Left cardiac atrium (tissue), 4 donors: ENCODE measurements at places on chromosomes 3 and 15.

GRCh38 chr3:196323016-196323415 is 5.0 kb upstream of the DYNLT2B start:
- no peak for DNase-seq

- no peak for DNase-seq
Observed at GRCh38 chr3:88005066-88005465, 53.7 kb downstream of the CGGBP1 start.

- peak; percentile 10 for DNase-seq
Observed at GRCh38 chr3:127426444-127427153, 138.8 kb upstream of the PRR20G start.

DNA sequence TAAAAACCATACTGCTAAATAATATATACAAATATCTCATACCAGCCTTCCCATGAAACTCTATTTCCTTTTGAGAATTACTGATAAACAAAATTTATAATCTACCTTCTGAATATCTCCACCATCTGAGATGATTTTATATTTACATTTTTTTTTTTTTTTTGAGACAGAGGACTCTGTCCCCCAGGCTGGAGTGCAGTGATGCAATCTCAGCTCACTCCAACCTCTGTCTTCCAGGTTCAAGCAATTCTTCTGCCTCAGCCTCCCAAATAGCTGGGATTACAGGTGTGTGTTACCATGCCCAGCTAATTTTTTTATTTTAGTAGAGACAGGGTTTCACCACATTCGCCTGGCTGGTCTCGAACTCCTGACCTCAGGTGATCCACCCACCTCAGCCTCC is 42.8 kb upstream of the IGF2BP2 start:
- no peak for DNase-seq

DNA sequence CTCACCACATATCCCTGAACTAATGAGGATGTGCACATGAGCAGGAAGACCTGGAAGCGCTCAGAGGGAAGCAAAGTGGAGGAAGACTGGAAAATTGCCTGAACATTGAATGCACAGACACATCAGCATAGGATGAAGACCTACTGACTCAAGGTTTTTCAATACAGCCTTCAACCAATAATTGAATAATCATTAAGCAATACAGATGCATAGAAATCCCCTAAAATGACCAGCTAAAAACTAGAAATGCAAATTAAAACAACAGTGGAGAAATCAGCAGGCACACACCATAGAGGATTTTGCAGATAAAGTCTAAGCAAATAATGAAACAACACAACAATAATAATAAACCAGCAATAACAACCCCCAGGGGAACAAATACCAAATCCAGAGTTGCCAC is 80.4 kb downstream of the CEP152 start:
- DNase-seq = no peak

- DNase-seq = no peak
Observed at GRCh38 chr3:187027531-187028278, 97.4 kb downstream of the ST6GAL1 start.

GRCh38 chr3:66035763-66036477 is 2.8 kb downstream of the MAGI1 start:
- no peak for DNase-seq

GRCh38 chr3:188567478-188568195 is 413.7 kb downstream of the LPP start:
- DNase-seq = no peak

DNA sequence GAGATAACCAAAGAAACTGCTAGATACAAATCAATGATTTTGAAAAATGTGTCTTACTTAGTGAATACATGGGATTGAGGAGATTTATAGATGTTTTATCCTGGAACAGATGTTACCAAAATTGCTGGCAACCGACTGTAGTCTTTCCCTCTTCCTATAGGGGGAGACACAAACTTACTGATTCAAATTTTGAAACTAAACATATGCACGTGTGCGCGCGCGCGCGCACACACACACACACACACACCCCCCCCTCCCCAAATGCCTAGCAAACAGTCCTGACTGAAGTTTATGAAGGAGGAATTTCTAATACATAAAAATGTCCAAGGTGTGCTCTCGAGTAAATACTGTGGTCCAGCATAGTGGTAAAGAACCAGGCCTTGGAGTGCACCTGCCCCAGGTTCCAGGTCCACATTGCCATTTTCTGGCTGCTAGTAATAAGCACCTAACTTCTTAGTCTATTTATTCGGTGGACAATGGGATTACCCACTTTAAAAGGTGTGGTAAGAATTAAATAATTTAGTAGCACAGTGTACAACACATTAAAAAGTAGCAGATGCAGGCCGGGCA is 18.5 kb upstream of the C3orf62 start:
- DNase-seq = no peak

GRCh38 chr3:184632551-184633236 is 71.1 kb downstream of the EPHB3 start:
- DNase-seq = no peak

DNA sequence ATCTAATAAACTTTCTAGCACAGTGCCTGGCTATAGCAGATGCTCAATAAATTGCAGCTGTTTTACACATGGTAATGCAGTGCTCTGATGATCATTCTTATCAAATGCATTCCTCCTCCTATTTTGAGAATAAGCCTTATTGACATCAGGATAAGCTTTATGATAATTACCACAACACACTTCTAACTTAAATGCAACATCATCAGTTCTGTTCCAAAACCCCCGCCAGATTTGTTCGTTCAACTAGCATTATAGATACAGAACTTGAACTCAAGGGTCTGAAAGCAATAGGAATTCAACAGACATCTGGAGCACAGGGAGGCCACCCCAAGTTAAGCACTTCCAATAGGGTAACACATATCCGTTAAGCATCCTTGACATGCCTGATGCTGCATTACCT is 684.4 kb upstream of the LMCD1 start:
- DNase-seq = no peak

DNA sequence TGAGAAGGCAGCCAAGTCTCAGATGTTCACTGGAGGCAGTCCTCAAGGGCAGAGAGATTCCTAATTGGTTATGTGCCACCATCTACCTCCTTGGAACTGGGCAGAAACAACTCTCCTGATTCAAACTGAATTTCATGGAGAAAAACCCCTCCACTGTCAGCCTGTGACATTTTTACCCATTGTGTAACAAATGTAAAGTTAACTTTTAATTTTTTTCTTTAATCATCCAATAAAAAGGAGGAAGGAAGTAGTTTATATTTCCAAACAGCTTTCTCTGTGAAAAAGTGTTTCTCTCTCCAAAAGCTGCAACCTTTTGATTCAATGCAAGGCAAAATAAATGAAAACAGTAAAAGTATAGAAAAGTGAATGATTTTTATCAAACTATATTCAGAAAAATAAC is 510 bp upstream of the COLQ start:
- DNase-seq = no peak

- no peak for DNase-seq
Observed at GRCh38 chr3:169895072-169895471, 16.3 kb upstream of the SAMD7 start.

DNA sequence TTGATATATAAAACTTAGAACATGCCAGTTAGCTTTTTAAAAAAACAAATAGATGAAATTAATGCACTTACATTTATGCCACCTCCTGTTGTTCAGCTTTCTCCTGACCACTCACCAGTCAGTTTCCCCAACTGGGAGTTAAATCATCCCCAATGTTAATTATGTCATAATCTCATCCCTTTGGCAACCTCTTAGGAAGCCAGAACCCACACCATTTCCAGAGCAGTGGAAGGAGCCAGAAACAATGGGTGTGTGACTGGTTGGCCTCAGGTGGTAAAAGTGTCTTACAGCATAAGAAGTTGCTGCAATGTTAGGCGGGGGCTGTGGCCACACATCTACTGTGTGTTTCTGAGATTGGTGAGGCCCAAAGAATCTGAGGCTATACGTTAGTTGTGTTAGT is 46.5 kb upstream of the MITF start:
- DNase-seq = no peak
